Right lobe of liver (tissue), 6 donors: ENCODE measurements at places on chromosomes 7 and 10.

DNA sequence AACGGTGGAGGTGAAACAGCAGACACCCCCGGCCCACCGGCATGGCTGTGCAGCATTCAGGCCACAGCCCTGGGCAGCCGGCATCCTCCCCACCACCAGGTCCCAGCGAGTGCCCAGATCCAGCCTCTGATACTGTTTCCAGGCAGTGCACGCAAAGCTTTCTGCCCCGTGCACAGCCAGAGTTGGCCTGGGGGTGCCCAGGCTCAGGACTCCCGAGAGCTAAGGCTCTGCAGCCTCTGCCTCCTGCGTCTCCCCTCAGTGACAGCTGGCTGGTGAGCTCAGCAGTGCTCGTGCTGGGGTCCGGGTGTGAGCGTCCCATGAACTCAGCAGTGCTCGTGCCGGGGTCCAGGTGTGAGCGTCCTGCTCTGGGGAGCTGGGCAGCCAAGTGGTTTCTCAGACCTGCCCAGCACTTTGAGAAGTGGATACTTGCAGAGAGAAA, 65.4 kb downstream of the CFAP46 start:
- DNase-seq: peak; percentile 40

- DNase-seq: no peak
These were observed 154.8 kb downstream of the RPS24 start for GRCh38 chr10:78188446-78188845.

- no peak for DNase-seq
These were observed 18.8 kb downstream of the KLF6 start for GRCh38 chr10:3766046-3766756.

GRCh38 chr10:86956195-86956847, 1.1 kb downstream of the MMRN2 start:
- no peak for DNase-seq

DNA sequence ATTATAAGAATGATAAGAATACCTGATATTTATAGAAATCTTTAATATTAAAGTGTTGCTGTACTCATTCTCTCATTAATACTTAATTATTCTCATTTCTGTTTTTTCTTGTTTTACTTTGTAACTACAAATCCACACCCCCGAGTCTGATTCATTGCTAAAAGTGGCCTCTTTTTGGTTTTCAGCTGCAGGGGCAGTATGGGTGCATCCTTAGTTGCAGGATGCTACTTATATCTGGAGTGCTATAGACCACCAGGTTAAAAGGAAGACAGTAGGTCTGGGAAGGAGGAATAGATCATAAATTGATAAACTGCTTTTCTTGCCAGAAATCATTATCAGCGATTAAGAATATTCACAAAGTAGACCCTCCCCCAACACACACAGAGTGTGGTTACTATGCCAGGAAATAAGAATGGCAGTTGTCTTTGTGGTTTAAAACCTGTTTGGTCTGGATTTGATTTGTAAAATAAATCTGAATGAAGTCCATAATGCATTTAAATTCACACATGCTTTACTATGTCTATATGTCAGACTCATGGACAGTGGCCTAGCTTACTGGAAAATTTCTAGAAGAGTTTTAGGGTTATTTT, 96.5 kb downstream of the NRF1 start:
- DNase-seq: no peak
